NCI-H187 (cell line): ENCODE measurements at places on chromosomes 7 and 10.

DNA sequence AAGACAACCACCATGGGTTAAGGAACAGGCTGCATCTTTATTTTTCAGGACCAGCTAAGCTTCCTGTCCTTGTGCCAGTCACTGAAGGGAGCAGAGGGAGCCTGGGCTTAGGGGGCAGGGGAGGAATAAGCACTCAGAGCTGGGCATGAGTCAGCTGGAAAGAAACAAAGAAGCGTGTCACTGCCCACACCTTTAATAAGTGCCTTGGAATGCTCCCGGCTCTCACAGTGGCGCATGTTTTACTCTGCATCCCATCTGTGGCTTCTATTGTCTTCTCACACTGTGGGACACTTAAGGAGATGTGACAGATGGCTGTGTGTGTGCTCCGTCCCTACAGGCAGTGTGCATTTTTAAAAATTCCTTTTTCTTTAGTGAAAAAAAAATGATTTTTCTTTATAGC, 71.7 kb downstream of the MTURN start:
- DNase-seq, result no peak

DNA sequence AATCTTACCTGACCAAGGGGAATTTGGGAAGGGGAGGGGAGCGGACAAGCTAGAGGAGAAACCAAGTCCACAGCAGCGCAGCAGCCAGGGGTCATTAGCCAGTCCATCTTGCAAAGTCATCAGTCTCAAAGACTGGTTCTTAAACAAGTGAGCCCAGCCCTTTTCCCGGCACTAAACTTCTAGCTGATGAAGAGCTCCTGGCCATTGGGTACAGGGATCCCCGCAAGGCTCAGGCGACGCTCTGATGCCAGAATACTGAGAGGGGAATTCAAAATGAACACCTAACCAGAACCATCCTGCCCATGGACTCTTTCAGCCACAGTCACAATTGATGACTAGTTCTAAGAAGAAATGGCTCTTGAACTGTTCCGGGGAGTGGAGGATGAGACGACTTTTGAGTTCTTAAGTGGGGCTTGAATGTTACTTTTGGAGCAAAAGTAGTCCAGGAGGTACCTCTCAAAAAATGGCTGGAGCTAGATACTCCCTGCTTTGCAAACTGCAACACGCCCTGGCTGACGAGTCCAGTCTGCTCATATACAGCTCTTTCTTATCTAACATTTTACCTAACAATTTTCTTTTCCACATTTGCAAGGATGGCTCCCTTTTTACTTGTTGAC, 2.5 kb upstream of the TWIST1 start:
- DNase-seq, result no peak

DNA sequence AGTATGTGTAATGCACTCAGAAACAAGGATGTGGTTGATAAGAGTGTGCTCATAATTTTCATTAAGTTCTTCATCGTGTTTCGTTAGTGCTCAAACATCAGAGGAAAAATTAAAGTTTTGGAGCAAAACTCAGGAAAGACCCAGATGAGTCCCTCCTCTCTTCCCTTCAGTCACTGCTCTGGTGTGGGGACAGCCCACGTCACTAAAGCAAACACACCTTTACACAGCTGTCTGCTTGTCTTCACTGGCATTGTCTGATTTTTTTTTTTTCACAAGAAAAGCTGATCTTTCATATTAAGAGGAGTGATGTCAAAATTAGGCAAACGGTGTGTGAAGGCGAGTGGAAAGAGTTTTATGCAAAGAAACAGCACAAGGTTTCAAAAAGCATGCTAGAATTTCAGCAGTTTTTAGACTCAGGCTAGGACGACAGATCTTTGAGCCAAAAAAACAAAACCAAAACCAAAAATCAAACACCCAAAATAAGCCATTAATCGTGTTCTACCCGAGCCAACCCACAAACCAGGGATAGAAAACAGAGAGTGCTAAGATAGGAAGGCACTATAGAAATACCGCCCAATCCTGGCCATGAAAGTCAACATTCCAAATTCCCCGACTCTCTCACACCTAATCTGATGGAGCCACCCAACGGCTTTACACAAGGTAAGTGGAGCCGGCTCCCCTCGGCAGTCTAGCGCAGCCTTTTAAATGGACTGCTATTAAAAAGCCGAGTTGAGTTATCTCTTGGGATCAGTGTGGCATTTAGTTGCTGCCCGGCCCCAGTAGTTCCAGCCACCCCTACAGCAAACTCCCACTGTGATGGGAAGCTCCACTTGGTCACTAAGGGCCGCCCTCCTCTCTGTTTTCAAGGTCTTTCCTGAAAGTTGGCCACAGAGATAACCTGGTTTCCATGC, 27.9 kb upstream of the GATA3 start:
- no peak for DNase-seq

GRCh38 chr10:7211857-7212577, 198.8 kb downstream of the SFMBT2 start:
- no peak for DNase-seq

GRCh38 chr10:24873281-24873683, 79.1 kb downstream of the PRTFDC1 start:
- no peak for DNase-seq

DNA sequence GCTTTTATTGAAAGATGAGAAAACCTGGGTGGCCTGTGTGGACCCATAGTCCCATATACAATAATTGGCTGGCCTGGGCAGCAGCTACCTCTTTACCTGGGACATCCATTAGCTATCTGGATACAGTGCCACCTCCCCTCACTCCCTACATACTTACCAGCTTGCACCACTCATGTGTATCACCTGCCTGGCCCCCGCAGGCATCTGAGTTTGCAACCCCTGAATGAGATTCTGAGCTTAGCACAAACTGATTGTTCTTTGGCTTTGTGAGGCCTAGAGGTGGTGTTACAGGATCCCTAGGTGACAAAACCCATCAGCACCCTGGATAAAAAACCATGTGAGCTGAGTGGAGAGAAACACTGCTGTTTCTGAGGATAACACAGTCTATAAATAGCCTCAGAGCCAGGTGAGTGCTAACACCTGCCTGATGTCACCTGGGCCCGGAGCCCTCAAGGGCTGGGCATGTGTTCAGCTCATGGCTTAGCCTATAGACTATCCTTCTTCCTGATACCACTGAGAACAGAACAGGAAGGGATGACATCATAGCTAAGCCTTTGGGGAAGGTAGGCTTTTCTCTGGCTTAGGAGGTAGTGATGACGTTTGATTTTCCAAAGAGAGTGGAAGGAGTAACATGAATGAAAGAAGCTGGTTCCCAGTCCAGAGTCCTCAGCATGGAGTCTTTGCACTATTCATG, 2.6 kb upstream of the PPIF start:
- DNase-seq, result peak; percentile 40

- DNase-seq, result no peak
Measured at GRCh38 chr7:91310830-91311460, 46.7 kb downstream of the FZD1 start.

DNA sequence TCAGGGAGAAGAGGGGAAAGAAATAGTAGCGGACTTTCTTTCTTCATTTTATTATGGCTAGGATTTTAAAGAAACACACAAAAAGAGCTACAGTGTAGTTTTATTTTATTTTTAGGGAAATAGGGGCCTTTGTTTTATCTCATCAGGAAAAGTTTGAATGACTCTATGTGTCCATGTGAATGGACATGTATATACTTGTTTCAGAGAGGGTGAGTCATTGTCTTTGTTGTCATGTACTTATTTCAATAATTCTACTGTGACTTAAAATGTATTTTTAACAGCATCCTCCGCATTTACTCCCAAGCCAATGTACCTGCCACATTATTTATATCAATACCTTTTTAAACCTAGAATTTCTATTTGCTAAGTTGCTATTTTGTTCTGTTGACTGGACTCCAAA, 569.5 kb downstream of the SORCS3 start:
- DNase-seq, result no peak

GRCh38 chr7:115230882-115231571, 309.1 kb downstream of the MDFIC start:
- DNase-seq, result peak; percentile 91

- DNase-seq, result no peak
Measured at GRCh38 chr7:66261941-66262340, 56.8 kb downstream of the TPST1 start.

DNA sequence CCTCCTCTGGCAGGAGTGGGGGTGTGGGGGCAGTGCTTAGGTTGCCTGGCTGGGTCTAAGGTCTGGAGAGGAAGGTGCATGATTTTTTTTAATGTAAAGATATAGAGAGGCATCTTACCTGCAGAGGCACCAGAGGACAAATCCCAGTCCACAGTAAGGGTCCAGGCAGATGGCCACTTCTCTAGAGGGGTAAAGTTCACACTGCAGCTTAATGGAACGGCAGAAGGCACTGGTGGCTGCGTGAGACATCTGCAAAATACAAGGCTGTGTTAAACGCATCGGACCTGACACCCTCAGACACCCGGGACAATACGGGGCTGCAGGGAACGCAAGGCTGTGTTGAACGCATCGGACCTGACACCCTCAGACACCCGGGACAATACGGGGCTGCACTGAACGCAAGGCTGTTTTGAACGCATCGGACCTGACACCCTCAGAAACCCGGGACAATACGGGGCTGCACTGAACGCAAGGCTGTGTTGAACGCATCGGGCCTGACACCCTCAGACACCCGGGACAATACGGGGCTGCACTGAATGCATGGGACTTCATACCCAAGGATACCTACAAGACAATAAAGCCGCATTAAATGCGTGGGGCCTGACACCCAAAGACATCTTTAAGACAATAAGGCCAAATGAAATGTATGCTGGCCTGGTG, 206.0 kb downstream of the ZMYND11 start:
- no peak for DNase-seq

- no peak for DNase-seq
Measured at GRCh38 chr10:86372119-86372783, 5.7 kb upstream of the GRID1 start.

- DNase-seq, result no peak
Measured at GRCh38 chr7:140230516-140230860, 53.7 kb upstream of the KDM7A start.

DNA sequence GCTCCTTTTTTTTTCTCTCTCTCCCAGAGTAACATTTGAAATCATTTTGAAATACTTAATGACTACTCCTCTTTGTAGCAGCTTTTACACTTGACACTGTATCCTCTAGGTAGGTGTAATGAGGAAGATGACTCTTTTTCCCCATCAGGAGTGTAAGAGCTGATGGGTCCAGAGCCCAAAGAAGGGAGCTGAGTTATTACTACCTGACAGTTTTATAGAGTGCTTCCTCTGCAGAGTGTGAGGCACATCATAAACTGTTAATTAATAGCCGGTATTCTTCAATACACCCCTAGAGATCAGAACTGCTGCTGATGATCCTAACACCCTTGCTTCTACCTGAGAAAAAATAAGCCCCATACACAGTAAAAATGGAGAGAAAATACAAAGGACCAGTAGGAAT, 279.8 kb upstream of the SEMA3A start:
- DNase-seq, result no peak

GRCh38 chr10:37732685-37733084, 124.7 kb downstream of the ZNF248 start:
- DNase-seq, result no peak

GRCh38 chr10:103415581-103415980, 19.2 kb downstream of the PDCD11 start:
- DNase-seq, result no peak

DNA sequence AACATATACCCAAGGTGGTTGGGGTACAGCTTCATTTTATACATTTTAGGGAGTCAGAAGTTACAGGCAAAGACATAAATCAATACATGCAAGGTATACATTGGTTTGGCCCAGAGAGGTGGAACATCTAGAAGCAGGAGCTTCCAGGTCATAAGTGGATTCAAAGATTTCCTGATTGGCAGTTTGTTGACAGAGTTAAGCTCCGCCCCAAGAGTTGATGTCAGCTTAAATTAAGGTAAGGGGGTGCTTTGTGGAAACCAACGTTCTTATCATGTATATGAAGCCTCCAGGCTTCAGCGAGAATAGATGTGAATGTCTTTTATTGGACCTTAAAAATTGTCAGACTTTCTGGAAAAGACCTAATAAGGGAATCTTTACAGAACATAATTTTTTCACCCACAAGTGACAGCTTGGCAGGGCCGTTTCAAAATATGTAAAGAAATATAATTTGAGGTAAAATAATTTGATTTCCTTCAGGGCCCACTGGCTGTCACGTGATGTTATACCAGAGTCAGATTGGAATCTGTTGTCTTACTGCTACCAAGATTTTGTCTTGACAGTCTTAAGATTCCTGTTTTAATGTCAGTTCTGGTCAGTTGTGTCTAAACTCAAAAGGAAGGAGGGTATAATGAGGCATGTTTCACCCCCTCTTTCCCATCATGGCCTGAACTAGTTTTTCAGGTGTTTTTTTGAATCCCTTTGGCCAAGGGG, 6.3 kb upstream of the PANK1 start:
- DNase-seq, result no peak

DNA sequence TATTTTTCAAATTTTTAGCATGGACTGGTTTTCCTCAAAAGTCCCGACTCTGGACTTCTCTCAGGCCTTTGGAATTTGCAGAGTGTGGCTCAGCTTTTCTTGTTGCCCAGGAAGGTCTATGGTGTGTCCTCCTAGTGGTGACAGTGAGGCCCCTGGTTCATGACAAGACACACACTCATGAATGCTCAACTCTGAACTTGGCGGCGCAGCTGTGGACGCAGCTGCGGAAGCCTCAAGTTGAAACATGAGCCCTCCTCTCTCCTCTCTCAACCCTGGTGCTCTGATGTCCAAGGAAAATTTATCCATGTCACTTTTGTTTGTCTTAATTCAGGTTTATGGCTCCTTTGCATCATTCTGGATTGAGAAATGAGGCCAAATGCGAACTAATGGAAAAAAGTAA, 183.9 kb downstream of the HECW1 start:
- no peak for DNase-seq

- no peak for DNase-seq
Measured at GRCh38 chr10:89526358-89526757, 9.0 kb downstream of the SLC16A12 start.

- no peak for DNase-seq
Measured at GRCh38 chr7:144941127-144941526, 105.3 kb upstream of the TPK1 start.

GRCh38 chr10:78750418-78750817, 318.3 kb upstream of the ZMIZ1 start:
- DNase-seq, result no peak

DNA sequence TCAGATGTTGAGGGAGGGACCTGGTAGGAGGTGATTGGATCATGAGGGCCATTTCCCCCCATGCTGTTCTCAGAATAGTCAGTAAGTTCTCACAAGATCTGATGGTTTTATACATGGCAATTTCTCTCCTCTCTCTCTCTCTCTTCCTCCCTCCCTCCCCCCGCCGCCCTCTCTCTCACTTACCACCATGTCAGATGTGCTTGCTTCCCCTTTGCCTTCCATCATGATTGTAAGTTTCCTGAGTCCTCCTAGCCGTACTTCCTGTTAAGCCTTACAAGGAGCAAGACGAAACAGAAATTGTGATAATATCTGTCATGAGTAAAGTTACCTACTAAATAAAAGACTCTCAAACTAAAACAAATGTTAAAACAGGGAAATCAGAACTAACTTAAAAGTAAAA, 19.9 kb upstream of the GPR141 start:
- no peak for DNase-seq

DNA sequence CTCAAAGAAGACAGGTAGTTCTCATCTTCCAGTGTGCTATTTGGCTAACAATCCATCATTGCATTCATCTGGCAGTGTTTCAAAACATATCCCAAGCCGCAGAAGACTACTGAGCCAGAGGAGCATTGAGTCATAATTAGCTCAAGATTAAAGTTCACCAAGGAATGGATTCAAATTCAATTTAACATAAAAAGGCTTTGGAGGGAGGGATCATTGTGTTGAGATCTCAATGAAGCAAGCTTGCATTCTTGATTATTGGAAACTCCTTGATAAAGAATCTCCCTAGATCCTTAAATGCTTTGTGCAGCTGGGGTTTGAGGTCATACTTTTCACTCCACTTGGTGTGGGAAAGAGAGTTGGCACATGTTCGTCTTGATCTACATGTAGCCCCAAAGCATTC, 142.8 kb upstream of the SEMA3A start:
- DNase-seq, result no peak
